CD4-positive, alpha-beta memory T cell (primary cell): ENCODE measurements at places on chromosomes 2 and 18.

- DNase-seq = no peak
Measured at GRCh38 chr2:7819850-7820249, 862.0 kb upstream of the ID2 start.

DNA sequence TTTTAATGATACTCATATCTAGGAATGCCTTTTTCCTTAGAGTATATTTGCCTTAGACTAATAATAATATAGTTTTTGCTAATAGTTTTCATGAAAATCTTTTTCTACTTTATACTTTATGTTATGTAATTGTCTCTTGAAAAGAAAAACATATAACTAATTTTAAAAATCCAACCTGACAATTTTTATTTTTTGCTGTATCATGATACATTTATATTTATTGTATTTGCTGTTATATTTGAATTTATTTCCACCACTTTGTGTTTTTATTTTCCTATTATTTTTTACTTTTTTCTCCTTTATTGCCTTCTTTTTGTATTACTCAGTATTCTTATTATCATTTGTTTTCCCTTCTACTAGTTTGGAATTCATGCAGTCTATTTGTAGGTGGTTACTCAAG, 85.4 kb downstream of the MBD5 start:
- DNase-seq = no peak

DNA sequence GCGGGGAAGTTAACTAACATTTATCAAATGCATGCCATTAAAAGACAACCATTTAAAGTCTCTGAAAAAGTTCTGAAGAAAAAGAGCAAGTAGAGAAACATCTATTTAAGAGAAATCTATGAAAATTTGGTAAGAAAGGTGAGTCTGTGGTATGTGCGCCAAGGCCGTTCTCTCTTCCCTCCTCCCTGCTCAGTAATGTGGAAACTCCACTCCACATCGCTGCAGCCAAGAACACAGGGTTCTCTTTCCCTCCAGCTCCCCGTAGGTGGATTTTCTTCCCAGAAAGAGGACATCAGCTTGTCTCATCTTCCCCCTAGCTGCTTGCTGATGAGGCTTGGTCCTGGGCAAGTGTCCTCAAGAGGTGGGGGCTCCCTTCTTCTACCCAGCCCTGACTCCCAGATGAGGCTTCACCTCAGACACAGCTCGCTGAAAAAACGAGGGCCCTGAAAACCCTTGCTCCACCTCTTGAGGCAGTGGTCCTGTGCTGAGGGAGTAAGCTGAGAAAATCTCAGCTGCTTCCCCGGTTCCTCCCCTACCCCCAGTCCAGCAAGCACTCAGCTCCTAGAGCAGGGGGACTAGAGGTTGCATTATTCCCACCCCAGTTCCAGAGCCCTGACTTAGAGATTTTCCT, 45.8 kb upstream of the PTPRM start:
- DNase-seq = no peak

DNA sequence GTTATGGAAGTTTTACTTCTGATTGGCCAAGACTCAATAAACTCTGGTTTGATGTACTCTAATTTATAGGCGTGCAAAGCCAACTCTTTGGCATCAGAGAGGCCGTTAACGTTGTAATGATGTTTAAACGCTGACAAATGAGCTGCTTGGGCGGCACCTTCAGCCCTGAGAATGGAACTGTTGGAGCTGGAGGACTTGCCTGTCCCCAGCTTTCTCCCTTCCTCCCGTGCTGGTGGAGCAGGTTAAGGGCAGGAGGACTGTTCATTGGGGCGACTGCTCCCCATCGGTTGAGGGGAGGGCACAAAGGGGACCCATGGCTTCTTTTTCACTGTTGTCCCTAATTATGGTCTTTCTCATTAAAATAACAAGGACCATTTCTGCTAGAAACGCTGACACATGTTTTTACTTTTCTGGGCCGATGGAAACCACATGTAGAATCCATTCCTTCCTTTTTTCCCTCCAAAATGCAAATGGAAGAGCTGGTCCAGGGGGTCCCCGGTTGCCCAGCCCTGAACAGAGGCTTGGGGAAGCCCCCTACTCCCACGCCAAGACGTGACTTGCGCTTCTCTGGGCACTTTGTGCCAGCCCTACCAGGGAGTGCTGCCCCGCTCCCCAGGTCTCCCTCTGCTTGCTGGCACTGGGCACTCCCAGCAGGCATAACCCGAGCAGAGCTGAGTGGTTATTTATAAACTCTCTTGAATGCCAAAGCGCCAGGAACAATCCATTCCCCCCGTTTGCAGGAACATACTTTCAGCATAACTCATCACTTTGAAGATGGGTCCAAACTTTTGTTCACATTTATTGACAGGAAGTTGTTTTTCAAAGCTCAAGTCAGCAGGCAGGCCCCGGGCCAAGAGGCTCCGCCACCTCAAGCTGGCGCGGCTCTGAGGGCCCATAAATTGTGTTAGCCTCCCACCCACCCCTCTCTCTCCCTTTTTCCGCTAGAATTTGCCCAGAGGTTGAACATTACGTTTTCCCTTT, 170.1 kb downstream of the ASB1 start:
- DNase-seq = no peak

DNA sequence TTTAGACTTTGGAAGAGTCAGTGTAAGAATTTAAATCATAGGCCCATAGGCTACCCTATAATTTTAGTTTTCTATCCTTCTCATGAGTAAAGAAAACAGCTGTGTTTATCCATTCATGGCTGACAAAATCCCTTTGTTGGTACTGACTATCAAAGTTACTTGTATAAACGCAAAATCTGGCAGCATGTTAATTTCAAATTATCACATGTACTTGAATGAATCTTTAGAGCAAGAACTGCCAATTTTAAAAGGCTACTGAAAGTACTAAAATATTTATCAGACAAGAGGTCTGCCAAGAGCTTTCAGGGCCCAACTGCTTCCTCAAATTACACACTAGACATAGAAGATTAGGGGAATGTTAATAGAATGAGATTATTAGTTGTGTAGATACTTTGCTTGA, 66.6 kb downstream of the MYL12B start:
- no peak for DNase-seq

DNA sequence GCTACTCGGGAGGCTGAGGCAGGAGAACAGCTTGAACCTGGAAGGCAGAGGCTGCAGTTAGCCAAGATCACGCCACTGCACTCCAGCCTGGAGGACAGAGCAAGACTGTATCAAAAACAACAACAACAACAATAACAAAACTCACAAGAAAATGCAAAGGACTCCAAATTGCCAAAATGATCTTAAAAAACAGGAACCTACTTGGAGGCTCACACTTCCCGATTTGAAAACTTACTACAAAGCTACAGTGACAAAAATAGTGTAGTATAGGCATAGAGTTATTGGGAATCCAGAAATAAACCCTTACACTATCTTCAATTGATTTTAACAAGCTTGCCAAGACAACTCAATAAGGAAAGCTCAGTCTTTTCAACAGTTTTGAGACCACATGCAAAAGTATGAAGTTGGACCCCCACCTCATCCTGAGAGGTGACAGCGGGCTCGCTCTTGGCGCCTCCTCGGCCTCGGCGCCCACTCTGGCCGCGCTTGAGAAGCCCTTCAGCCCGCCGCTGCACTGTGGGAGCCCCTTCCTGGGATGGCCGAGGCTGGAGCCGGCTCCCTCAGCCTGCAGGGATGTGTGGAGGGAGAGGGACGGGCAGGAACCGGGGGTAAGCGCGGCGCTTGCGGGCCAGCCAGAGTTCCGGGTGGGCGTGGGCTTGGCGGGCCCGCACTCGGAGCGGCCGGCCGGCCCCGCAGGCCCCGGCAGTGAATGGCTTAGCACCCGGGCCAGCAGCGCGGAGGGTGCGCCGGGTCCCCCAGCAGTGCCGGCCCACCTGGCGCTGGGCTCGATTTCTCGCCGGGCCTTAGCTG, 18.3 kb upstream of the ACVR2A start:
- DNase-seq = no peak

- DNase-seq = no peak
Measured at GRCh38 chr2:112803691-112804521, 19.6 kb upstream of the IL1A start.

DNA sequence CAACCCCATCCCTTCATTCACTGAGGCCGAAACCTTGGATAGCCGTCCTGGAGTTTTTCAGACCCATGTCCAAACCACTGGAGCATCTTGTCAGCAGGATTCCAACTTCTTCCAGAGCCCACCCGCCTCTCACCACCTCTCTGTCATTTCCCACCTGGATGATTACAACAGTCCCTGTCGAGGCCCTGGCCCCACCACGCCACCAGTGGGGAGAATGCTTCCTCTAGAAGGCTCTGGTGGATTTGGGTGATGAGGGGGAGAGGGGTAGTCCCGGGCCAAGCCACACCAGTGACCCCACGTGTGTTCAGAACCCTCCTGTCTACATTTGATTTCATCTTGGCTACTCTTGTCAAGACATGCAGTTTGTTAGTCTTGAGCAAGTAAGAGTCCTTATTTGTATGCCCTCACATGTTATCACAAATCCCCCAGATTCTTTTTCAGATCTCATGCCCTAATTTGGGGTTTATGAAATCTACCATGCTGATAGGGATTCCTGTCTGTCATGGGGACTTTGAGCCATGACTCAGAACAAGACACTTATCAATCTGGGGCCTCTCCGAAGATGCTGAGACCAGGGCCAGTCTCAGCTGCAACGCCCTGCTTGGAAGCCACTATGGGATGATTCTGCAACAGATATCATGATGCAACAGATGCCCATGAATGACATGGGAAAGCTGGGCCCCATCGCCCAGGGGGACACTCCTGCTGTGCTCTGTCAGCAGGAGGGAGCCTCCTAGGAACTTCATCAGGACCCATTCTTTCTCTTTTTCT, 186.1 kb downstream of the ZFP36L2 start:
- DNase-seq = no peak

DNA sequence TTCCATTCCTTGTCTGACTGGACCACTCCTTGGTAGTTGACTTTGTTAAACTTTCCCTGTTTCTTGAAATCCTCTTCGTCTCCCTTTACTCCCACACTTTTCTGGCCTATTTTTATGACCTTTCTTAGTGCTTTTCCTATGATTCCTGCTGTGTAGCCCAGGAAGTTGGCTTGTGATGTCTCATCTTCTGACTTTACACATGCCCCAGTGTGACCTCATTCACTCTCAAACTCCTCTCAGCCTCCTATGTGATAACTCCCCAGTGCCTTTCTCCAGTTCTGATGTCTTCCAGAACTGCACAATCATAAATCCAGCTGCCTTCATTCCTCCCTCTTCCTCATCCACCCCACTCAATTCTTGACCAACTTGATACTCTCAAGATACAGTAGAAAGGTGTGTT, 407.6 kb downstream of the TGIF1 start:
- DNase-seq = no peak

- no peak for DNase-seq
Measured at GRCh38 chr2:102238039-102238756, 51.4 kb downstream of the IL1RL2 start.

DNA sequence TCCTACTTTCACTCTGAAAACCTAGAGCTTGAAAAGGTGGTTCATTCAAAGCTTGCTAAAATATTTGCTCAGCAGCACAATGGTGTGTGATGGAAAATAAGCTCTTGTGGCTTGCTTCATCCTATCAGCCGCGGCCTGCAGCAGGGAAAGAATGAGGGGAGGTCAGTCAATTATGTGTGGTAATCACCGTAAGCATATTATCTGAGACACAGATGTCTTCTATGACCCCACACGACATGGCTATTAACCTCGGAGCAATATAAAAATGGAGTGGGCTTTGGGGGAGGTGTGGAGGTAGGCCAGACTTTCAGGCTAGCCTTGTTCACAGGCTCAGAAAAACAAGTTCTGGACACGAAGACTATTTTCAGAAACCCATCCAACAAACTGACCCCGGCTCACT, 98.4 kb upstream of the SIX3 start:
- no peak for DNase-seq

DNA sequence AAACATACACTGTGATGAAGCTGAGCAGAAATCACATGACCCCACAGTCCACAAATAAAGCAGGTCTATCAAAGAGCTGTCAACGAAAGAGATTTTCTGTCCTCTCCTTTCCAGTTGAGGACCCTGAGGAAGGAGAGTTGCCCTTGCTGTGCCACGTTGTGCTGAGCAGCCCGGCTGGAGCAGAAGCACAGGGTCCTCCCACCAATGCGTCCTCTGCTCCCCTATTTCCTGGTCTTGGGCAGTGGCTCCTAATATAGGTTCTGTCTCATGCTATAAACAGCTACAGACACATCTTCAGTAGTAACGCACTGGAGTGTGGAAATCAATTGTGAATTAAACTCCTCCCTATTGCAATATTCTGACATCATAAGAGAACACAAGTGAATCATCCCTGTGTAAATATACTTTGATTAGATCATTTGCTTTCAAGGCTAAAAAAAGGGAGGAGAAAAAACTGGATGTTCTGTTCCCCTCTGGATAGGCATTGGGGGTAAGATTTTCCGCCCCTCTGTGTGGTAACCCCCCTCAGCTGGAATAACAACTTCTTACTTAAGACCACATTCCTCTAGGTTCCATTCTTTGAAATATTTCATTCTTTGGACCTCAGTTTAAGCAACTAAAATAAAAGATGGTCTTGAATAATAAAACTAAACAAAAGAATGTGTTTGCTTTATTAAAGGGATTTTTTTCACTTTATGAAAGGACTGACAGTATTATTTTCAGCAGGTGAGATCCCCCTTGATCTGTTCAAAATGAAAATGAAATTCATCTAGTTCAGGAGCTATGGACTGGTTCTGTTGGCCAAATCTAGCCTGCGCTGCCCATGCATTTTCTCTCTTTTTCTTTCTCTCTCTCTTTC, 8.3 kb upstream of the RHOB start:
- no peak for DNase-seq

DNA sequence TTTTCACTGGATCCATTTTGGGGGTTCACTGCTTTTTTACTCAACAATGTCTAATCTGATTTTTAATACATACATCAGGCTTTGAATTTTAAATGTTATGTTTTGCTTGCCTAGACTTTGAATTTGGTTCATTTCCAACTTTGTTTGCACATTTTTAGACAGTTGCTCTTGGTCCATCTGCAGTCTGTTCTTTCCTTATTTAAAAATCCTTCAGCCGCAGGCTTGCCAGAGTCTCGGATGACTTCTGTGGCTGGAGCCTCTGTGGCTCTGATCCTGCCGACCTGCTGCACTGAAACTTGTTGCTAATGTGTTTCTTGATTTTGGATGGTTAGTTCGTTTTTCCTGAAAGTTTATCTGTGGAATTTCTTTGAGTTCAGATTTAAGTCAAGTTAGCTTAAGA, 172.0 kb upstream of the ALKAL2 start:
- DNase-seq = no peak

DNA sequence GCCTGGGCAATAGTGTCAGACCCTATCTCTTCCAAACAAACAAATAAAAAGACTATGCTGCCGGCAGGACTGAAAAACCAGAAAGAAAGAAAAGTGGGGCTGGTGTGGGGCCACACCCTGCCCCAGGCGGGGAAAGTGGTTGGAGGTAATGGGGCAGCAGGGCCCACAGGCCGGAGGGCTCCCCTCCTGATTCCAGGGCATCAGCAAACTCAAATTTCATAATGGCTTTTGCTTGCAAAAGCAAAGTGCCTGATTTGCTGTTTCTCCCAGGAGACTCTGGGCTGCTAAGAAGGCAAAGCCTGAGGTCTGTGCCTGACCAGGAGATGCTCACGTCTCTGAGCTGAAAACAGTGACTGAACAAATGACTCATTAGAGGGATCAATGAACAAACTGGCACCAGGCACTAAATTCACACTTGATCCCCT, 121.9 kb downstream of the HDAC4 start:
- DNase-seq = no peak

- no peak for DNase-seq
Measured at GRCh38 chr2:84556190-84556589, 39.9 kb downstream of the DNAH6 start.

- DNase-seq = no peak
Measured at GRCh38 chr2:227407591-227408151, 19.9 kb upstream of the SCYGR1 start.

- no peak for DNase-seq
Measured at GRCh38 chr2:175227393-175227792, 45.9 kb upstream of the ATP5MC3 start.
